Activated CD4-positive, CD25-positive, alpha-beta regulatory T cell (primary cell): ENCODE measurements at places on chromosomes 12 and 14.

GRCh38 chr14:89973234-89973823 is 17.6 kb downstream of the TDP1 start:
- peak; percentile 6 for DNase-seq

GRCh38 chr12:80937391-80938238 is at the start of gene LIN7A:
LIN7A (minus strand) TSS chr12:80937934; CDS start chr12:80937722, 212 bp downstream.
- DNase-seq: no peak

DNA sequence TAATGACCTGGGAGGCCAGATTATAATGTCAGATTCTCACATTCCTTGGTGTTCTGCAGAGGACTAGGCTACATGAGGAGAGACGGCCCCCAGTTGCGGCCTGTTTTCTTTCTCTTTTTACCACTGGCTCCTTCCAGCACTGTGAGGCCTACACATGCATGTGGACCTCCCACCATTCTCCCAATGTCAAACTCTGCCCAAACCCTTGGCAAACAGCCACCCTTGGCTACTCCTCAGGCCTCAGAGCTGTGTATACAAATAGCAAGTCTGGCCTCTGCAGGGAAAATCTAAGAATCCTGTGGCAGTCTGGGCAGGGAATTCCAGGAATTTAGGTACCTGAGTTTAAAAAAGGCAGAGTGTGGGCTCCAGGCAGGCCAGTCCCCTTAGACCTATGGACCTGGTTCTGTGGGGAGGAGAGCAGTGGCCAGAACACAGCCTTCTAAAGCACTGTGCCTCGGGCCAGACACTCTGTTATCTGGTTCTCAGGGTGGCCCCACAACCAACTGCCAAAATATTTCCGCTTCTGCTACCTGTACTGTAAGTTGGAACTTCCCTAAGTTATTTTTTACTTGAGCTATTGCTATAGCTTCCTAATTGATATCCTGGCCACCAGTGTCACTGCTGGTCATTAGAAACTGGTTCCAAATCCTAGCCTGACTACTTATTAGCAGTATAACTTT is 19.9 kb upstream of the NEDD1 start:
- DNase-seq: no peak

- DNase-seq: peak; percentile 55
Measured at GRCh38 chr12:132444957-132445883, 44.7 kb upstream of the FBRSL1 start.

DNA sequence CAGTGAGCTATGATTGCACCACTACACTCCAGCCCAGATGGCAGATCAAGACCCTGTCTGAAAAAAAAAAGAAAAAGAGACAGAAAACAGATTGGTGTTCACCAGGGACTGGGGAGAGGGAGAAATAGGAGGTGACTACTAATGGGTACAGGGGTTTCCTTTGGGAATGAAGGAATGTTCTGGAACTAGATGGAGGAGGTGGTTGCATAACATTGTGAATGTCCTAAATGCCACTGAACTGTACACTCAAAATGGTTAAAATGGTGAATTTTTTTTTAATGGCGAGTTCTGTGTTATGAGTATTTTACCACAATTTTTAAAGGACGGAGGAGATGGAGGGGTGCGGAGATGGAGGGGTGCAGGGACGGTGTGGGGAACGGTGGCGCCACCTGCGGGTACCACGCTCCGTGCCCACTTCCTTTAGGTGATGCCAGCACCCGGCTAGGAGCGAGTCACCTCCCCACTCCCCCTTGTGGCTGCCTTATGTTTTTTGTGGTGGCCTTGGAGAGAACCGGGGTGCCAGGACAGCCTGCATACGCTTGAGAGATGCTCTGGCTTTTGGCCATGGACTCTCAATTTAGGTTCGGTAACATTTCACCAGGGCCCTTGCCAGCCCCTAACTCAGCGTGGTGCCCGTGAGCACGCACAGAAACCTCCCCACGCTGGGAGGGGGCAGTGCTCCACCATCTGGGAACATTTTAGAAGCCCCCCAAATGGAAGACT is 16.1 kb downstream of the UBC start:
- peak; percentile 7 for DNase-seq

- DNase-seq: no peak
Measured at GRCh38 chr12:78759367-78759766, 105.2 kb upstream of the SYT1 start.
